CD14-positive monocyte (primary cell): ENCODE measurements at places on chromosomes 5 and 9. TPM values are rescaled to one million over a fixed set of nuclear protein-coding genes. Genes with fewer than 3 reads are reported as not detected.

DNA sequence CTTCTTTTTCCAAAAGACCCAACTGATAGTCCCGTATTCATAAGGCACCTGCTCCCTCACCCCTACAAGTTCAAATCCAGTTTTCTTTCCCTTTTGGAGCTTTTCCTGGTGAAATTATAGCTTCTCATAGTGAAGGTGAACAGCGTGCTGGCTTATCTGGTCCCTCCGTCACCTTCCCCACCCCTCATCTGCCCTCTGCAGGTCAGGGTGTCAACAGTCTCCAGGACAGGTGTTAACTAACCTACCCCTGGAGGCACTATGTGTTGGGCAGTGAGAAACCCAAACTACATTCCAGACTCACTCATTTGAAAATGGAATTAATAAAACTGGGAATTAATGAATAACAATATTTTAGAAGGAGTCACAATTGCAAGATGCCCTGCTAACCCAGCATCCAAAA is 109.0 kb upstream of the TAS2R1 start:
- no peak overlapping the region for H3K4me3 ChIP-seq
- no peaks in the 10 kb centered on the region for H3K27me3 ChIP-seq
- no peaks in the 10 kb centered on the region for H3K36me3 ChIP-seq
- no peak for DNase-seq
- no peaks in the 10 kb centered on the region for H3K4me1 ChIP-seq

NME5 gene
- polyA plus RNA-seq = not detected in 2 replicates

- no peaks in the 10 kb centered on the region for H3K36me3 ChIP-seq
- DNase-seq = no peak
- peaks cover 11% of the 10 kb centered on the region for H3K27me3 ChIP-seq
- no peaks in the 10 kb centered on the region for H3K4me1 ChIP-seq
- no peak overlapping the region for H3K27ac ChIP-seq
These were observed 98.1 kb downstream of the DIRAS2 start for GRCh38 chr9:90544488-90544887.

GABRA6 gene
- polyA plus RNA-seq = not detected

DNA sequence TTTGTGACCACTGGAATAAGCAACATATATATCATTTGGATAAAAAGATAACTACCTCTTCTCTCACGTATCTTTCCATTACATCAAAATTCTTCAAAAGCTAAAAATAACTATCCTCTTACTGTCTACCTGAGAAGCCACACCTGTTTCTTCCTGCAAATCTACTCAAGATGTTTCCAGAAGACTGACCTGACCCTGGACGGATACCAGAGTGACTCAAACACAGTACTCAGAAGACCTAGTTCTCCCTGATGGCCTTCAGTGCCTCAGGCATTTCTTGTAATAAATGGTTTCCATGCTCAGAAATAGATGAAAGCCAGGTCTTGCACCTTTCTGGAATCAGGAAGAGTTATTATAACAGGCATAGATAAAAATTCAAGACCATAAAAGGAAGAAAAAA is 245.9 kb upstream of the PIK3R1 start:
- no peak overlapping the region for H3K4me3 ChIP-seq
- H3K36me3 ChIP-seq = no peaks in the 10 kb centered on the region
- H3K27ac ChIP-seq = no peak overlapping the region
- H3K27me3 ChIP-seq = no peaks in the 10 kb centered on the region

EGFL7 gene
- 2.2 TPM for polyA plus RNA-seq

GOLGA2 gene
- polyA plus RNA-seq = 4.6 TPM

DNA sequence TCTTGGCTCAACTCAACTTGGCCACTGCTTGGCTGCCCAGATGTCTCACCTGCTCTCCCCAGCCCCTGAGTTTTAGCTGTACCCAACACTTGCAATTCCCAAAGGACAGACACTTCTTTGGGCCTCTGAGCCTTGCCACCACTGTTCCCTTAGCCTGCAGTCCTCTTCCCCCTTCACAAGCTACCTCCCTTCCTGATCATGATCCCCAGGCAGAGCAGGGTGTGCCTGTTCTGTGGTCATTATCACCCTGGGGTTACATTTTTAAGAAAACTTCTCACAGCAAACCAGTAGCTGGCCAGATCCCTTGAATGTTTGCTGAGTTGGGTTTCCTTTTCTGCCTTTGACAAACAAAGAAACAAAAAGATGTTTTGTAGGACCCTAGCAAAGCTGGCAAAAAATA is 87.5 kb upstream of the PRRC1 start:
- H3K27ac ChIP-seq = no peak overlapping the region
- no peak overlapping the region for H3K4me3 ChIP-seq
- H3K4me1 ChIP-seq = no peaks in the 10 kb centered on the region
- no peak for DNase-seq

- H3K27ac ChIP-seq = no peak overlapping the region
- H3K4me3 ChIP-seq = no peak overlapping the region
- H3K36me3 ChIP-seq = no peaks in the 10 kb centered on the region
- peaks cover 4% of the 10 kb centered on the region for H3K4me1 ChIP-seq
These were observed 76.6 kb upstream of the SSBP2 start for GRCh38 chr5:81827500-81827899.
